Right lung (tissue), 10 donors: ENCODE measurements at places on chromosomes 5 and 9. TPM values are rescaled to one million over a fixed set of nuclear protein-coding genes. Genes with fewer than 3 reads are reported as not detected.

The CCL27 gene
- polyA plus RNA-seq: 0.79 TPM

DNA sequence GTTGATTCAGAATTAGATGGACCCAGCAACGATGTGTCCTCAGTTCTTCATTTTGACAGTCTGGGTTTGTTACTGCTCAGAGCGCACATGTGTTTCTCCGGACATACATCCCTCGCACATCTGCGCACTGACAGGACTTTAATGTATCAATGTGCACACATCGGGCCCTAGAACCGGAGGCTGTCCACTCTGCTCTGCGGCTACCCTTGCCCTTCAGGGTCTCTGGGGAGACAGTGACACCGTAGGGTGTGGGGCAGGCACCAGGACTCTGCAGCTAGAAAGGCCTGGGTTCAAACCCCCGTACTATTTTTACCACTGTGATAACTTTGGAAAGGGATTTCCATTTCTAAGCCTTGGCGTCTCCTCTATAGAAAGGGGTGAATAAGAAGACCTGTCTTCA is 23.5 kb upstream of the LPCAT1 start:
- no peak for DNase-seq

GRCh38 chr5:1998716-1999317 is 116.1 kb upstream of the IRX4 start:
- no peak for DNase-seq

GRCh38 chr9:110655754-110656641 is 12.6 kb upstream of the MUSK start:
- peak; percentile 32 for DNase-seq

DNA sequence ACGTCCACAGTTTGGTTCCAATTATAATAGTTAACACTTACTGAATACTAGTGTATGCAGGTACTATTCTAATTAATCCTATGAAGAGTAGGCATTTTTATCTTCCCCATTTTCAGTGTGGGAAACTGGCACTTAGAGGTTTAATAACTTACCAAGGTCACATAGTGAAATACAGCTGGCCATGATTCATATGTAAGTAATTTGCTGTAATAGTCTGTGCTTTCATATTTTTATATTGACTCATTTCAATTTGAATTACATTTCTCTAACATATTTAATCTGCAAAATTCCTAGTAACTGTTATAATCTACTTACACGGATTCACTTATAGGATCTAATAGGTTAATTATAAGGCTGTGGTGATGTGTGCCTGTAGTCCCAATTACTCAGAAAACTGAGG is 19.4 kb downstream of the CCNH start:
- no peak for DNase-seq

The TMEM174 gene
- not detected for polyA plus RNA-seq

GRCh38 chr5:35919191-35919590 is 19.2 kb downstream of the CAPSL start:
- no peak for DNase-seq

- DNase-seq: no peak
Measured at GRCh38 chr5:83281658-83282057, 189.9 kb upstream of the VCAN start.

The SPATA31A3 gene
- polyA plus RNA-seq: not detected

DNA sequence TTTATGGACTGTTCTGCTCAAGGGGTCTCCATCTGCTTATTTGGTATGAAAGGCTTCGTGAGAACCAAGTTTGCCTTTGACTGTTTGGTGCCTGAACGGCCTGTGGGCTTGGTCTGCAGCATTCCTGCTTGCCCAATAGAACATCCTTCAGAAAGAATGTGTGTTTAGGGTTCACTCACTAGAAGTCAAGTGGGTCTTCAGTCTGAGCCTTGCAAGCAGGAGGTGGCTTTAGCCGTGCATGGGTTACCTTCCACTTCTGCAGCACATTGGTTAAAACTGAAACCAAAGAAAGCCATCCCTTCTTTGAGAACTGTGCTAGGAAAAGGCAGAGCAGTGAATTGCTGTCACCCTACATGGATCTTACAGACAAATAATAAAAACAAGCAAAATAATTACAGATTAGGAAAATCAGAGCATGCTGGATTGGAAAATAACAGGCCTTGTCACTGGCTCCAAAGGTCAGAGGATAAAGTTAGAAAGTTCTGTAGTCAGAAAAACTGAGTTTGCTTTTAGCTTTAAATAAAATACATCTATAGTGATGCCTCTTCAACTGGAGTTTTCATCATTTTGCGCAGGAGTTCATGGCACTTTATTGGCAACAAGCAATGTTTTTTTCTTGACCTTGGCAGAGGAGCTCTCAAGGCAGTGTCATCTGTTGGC is 16.6 kb downstream of the WWC1 start:
- no peak for DNase-seq

GRCh38 chr9:91771027-91771426 is 179.0 kb downstream of the ROR2 start:
- peak; percentile 31 for DNase-seq

GRCh38 chr5:535846-536698 is 11.8 kb upstream of the SLC9A3 start:
- DNase-seq: no peak

DNA sequence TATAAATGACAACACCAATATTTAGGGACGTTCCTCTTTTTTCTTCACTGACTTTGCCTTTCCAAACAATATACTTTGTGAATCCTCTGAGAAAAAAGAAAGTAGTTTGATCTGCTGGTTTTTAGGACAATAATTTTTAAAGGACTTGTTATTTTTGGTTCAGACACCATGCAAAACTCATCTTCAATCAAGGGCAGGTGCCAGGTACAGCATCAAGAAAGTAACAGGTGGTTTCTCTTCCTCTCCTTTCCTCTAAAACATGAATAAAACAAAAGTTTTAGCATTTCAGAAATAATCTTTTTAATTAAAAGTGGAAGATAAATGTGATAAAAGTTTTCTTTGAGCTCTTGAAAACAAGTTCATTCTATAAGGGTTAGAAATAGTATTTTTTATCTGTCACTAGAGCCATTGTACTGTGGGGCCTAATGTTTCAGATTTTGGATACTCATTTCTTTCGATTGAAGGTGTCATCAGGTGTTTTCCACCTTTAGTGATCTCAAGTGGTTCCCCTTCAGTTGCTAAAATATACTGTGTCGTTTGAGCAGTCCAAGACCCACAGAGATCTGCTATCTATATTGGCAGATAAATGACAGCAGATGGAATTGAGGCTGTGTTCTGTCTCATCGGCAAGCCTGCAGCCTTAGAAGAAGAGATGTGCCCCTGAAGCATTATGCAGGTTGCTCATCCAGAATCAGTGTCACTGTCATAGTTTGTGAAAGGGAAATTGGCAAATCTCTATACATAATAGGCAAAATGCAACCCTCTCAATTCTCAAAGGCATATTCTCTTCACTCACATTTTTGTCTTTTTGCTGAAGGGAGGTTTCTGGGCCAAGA is 499.7 kb downstream of the PDE4D start:
- DNase-seq: no peak

DNA sequence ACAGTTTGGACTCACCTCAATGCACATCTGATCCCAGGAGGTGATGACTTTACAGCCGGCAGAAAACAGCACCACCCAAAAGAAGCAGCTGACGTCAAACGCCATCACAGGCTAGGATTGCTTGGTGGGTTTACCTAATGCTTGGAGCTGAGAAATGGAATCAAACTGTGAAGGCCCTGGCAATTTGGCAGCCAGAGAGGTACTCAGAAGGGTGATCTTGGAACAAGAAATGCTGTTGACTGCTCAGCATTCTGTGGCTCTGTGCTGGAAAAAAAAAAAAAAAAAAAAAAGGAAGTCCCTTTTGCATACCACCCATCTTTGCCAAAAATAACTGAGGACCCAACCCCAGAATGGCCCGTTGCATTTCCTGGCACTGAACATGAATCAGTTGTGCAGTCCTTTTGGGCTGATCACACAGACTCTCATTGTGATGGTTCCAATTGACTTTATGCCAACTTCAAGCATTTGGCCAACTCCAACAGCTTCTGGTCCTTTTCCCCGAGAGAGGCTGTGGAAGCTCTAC is at the start of gene CD180:
CD180 (minus strand) TSS at position 263 of the 523 bp plus-strand sequence; CDS start at position 105, 158 bp downstream.
- DNase-seq: no peak

- no peak for DNase-seq
Measured at GRCh38 chr5:76383126-76383832, 19.8 kb upstream of the IQGAP2 start.

DNA sequence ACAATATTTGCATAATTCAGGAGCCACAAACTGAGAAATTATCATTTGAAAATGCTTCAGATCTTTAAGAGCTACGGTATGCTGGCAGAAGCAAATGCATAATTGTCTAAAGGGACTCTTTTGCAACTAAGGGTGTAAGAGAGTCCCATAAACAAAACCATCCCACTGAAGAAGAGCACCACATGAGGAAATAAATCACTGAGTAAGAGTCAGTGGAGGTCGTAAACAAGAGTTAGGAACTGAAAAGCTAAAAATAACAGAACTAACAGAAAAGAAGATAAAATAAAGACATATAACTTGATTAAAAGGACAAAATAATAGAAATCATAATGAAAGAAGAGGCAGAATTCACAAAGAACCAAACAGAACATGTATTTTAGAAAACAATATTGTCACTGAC is 3.5 kb upstream of the SMC2 start:
- DNase-seq: no peak

GRCh38 chr9:109117856-109118807 is 1.6 kb downstream of the TMEM245 start:
- no peak for DNase-seq
